ENCODE measurements at places on chromosomes 13 and 19. TPM values are rescaled to one million over a fixed set of nuclear protein-coding genes. Genes with fewer than 3 reads are reported as not detected.

DNA sequence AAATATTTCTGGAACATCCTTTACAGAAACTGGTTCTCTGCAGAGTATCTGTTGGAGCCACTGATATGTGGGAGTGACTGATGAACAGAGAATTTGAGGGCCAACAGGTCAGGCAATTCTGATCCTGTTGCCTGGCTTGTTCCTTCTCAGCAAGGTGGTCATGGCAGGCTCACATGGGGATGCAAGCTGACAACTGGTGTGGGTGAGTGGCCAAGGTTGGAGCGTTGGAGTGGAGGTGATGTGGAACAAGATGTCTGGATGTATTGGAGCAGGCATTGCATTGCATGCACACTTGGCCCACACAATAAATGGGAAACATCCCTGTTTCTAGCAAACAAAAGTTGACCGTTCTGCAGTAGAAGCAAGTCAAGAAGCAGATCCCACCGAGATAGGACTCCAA lies 380.7 kb downstream of the ZNF536 start:
- H3K27me3 ChIP-seq, result no peaks in the 10 kb centered on the region
- H3K27ac ChIP-seq, result no peak overlapping the region
- no peak for DNase-seq
- H3K36me3 ChIP-seq, result no peaks in the 10 kb centered on the region

GRCh38 chr13:88074794-88075510 lies 403.8 kb downstream of the SLITRK5 start:
- no peak overlapping the region for H3K27ac ChIP-seq
- no peak overlapping the region for H3K4me3 ChIP-seq
- no peak for DNase-seq
- H3K27me3 ChIP-seq, result no peaks in the 10 kb centered on the region
- H3K4me1 ChIP-seq, result no peaks in the 10 kb centered on the region

DNA sequence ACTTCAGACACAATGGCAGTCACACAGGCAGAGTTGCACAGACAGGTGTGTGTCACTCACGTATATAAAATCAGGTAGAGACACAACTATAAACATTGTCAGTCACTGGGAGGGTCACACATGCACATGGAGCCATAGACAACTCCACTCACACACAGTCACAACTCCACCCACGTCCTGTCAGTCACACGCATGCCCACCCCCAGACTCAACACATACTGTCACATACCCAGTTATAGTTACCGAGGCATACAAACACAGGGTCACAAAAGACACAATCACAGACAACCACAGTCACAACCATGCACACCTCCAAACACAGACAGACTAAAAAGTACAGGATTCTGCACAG lies 1.5 kb downstream of the NUMBL start:
- peaks cover 8% of the 10 kb centered on the region for H3K4me1 ChIP-seq
- H3K36me3 ChIP-seq, result no peaks in the 10 kb centered on the region
- H3K4me3 ChIP-seq, result no peak overlapping the region
- no peaks in the 10 kb centered on the region for H3K27me3 ChIP-seq
- no peak for DNase-seq
- no peak overlapping the region for H3K27ac ChIP-seq

GRCh38 chr13:81409284-81409683 lies 1068.4 kb upstream of the SPRY2 start:
- H3K4me3 ChIP-seq, result no peak overlapping the region
- H3K27me3 ChIP-seq, result no peaks in the 10 kb centered on the region
- H3K27ac ChIP-seq, result no peak overlapping the region

GRCh38 chr13:86476656-86477055 lies 677.4 kb upstream of the SLITRK6 start:
- no peaks in the 10 kb centered on the region for H3K4me1 ChIP-seq
- no peaks in the 10 kb centered on the region for H3K27me3 ChIP-seq
- DNase-seq, result no peak
- H3K36me3 ChIP-seq, result no peaks in the 10 kb centered on the region
- H3K4me3 ChIP-seq, result no peak overlapping the region
- no peak overlapping the region for H3K27ac ChIP-seq

DNA sequence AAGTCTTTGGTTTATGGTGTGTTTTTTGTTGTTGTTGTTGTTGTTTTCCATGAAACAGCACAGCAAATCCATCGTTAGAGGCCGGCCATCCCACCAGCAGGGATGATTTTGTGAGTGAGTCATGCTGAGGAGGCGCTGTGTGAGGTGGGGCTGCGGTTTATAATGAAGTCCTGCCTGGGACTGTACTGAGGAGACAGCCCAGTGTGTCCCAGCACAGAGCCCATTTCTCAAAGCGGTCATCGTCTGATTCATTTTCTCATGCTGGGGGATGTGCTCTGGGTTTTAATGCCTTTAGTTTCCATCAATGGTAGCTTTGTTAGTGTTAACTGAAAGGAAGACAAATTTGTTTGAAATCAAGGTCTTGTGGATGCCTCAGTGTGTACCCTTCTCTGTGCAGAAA lies 129.3 kb upstream of the SERP2 start:
- H3K4me3 ChIP-seq, result no peak overlapping the region
- H3K27ac ChIP-seq, result no peak overlapping the region
- no peak for DNase-seq
- H3K27me3 ChIP-seq, result no peaks in the 10 kb centered on the region
- no peaks in the 10 kb centered on the region for H3K4me1 ChIP-seq

GRCh38 chr13:76019421-76020044 lies 383.4 kb downstream of the LMO7 start:
- no peak for DNase-seq
- H3K27me3 ChIP-seq, result no peaks in the 10 kb centered on the region
- H3K36me3 ChIP-seq, result no peaks in the 10 kb centered on the region
- H3K27ac ChIP-seq, result no peak overlapping the region
- H3K4me3 ChIP-seq, result no peak overlapping the region
- no peaks in the 10 kb centered on the region for H3K4me1 ChIP-seq

DNA sequence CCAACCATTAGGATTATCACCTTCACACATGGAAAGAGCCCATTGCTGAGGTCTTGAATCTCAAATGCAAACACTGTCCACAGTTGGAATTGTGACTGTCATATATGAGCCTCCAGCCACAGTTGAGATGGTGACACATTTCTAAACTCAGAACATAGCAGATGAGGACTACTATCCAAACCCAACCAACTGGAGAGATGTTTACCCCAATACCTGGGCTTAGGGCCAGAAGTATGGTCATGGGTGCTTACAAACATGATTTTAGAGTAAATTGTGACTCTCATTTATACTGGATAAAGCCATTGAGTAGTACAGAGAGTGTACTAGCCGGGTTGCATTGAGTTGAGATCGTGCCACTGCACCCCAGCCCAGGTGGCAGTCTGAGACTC lies 14.0 kb upstream of the ZNF681 start:
- peaks cover 3% of the 10 kb centered on the region for H3K36me3 ChIP-seq
- H3K4me1 ChIP-seq, result peaks cover 5% of the 10 kb centered on the region
- DNase-seq, result no peak
- H3K27ac ChIP-seq, result no peak overlapping the region
- no peaks in the 10 kb centered on the region for H3K27me3 ChIP-seq
- no peak overlapping the region for H3K4me3 ChIP-seq

DNA sequence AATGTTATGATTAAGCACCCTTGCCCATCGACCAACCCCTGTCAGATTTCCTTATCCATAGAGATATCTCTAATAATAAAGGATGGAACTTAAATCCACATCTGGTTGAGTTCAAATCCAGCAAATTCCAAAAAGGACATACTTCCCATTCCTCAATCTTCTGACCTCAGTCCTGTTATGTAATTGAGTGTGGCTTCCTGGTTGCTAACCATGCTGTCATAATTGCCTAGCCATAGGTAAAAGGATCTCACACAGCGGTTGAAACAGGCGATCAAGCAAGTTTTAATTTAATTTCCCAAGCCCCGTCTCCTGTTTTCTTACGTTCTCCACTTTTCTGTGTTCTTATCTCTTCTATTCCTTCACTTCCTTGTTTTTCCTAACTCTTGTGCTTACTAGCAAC lies 550.3 kb downstream of the GPC6 start:
- no peaks in the 10 kb centered on the region for H3K4me1 ChIP-seq
- H3K4me3 ChIP-seq, result no peak overlapping the region
- no peaks in the 10 kb centered on the region for H3K36me3 ChIP-seq

- DNase-seq, result no peak
- H3K4me1 ChIP-seq, result no peaks in the 10 kb centered on the region
- no peaks in the 10 kb centered on the region for H3K27me3 ChIP-seq
- H3K27ac ChIP-seq, result no peak overlapping the region
- H3K36me3 ChIP-seq, result no peaks in the 10 kb centered on the region
- no peak overlapping the region for H3K4me3 ChIP-seq
Observed at GRCh38 chr13:39875111-39875987, 219.9 kb downstream of the COG6 start.

Gene RAB11B
- total RNA-seq, result 109 TPM

Gene ZNF471
- total RNA-seq, result 1.1 TPM

Gene SCN1B
- total RNA-seq, result 1.5 TPM

Gene CAPN12
- 16.8 TPM for total RNA-seq

Gene TDRD12
- total RNA-seq, result 0.93 TPM

Gene VSTM2B
- total RNA-seq, result not detected
